ENCODE measurements at places on chromosomes 11 and 22.
A peak's percentile ranks its signal among the peaks of the same experiment; 100 is the strongest.

DNA sequence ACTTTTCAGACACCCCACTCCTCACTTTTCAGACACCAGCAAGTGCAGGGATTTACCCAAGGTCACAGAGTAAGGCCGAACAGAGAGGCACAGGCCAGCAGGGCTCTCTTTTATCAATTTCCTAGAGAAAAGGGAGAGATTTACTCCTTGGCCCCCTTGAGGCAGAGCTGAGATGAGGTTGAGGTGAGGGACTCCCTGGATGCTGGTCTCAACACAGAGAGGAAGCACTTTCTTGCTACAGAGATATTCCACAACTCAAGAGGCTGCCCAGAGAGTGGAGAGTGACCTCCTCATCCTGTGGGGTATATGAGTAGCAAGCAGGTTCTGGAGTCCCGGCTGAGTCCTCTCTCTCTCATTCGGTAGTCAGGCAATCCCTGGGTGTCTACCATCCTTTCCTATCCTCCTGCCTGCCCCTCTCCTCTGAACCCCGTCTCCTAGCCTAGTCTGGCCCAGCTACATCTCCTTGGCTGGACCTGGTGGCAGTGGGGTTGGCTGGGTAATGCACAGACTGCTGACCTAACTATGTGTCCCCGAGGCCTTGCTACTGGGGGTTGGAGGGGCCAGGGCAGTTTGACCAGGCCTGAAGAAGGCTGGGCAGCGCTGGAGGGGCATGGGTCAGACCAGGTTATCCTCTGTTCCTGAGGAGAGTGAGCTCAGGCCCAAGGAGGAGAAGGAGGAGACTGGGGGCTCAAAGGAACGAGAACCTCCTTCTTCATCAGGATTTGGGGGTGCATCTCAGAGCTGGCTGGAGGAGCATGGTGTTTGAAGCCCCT is 1.8 kb upstream of the ARHGEF17 start:
- DNase-seq, result no peak

- DNase-seq, result no peak
Measured at GRCh38 chr11:117520201-117520600, 192.5 kb downstream of the CEP164 start.

GRCh38 chr11:46273511-46274205 is 3.8 kb upstream of the CREB3L1 start:
- no peak for DNase-seq

DNA sequence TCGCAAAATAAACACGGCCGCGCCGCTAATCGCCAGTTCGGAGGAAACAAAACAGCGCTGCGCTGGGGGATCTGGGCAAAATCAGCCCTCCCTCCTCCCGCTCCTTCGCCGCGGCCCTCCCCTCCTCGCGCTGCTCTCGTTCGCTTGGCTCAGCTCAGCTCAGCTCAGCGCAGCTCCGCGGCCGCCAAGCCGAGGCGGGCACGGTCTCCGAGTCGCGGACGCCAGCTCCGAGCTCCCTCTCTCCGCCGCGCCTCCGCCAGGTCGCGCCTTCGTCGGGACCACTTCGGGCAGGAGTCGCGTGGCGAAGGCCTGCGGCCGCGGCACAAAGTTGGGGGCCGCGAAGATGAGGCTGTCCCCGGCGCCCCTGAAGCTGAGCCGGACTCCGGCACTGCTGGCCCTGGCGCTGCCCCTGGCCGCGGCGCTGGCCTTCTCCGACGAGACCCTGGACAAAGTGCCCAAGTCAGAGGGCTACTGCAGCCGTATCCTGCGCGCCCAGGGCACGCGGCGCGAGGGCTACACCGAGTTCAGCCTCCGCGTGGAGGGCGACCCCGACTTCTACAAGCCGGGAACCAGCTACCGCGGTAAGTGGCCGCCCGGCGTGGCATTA is at the start of gene SPON1:
Gene SPON1, plus strand, starts transcription at position 162 of the 607 bp plus-strand sequence. Its CDS starts 182 bp downstream, at position 344.
- DNase-seq, result no peak

DNA sequence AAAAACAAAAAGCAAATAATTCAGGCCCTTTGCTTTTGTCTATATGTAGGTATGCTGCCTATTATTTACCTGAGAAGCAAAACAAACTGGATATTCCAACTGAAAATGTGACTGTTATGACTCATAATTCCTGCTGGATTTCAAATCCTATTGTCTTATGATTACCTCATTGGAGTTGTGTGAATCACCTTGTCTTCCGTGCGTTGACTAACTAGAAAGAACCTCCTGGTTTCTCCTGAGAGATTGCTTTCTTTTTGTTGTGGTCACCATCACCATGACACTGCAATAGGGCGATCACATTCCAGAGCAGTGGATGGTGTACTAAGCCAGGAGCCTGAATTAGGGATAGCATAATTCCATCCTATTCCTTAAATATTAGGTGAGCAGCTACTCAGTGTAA is 23.0 kb upstream of the EXPH5 start:
- DNase-seq, result peak; percentile 98

- no peak for DNase-seq
Measured at GRCh38 chr11:24216488-24216887, 280.4 kb upstream of the LUZP2 start.

DNA sequence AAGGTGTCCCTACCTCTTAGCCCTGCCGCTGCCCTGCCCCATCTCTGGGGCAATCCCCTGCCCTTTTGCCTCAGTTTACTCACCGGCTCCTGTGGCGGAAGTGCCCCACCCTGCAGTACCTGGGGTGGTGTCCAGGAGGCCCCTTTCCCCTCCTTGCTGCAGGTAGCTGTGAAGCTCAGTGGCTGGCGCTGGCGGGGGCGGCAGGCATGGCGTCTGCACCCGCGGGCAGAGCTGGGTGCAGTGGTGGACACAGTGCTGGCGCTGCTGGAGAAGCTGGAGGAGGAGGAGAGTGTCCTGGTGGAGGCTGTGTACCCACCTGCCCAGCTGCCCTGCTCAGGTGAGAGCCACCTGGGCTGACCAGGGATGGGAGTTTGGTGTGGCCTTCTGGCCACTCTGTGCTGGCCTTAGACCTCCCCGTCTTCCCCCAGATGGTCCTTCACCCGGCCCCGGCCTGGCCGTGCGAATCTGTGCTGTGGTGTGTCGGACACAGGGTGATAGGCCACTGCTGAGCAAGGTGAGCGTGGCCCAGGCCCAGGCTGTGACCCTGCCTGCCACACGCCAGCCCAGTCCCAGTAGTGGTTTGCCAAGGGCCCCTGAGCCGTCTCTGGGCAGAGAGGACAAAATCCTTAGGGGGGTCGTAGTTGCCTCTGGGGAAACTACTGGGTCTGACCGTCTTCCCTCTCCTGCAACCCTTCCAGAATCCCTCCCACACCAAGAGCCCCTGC is 4.0 kb downstream of the CARNS1 start:
- DNase-seq, result no peak

GRCh38 chr11:93133488-93134109 is 64.2 kb downstream of the SLC36A4 start:
- no peak for DNase-seq

GRCh38 chr11:40162901-40163883 is 1296.3 kb downstream of the LRRC4C start:
- no peak for DNase-seq

- no peak for DNase-seq
Measured at GRCh38 chr11:12410006-12410728, 32.8 kb downstream of the PARVA start.

GRCh38 chr11:96815236-96815635 is 425.4 kb downstream of the JRKL start:
- DNase-seq, result no peak

DNA sequence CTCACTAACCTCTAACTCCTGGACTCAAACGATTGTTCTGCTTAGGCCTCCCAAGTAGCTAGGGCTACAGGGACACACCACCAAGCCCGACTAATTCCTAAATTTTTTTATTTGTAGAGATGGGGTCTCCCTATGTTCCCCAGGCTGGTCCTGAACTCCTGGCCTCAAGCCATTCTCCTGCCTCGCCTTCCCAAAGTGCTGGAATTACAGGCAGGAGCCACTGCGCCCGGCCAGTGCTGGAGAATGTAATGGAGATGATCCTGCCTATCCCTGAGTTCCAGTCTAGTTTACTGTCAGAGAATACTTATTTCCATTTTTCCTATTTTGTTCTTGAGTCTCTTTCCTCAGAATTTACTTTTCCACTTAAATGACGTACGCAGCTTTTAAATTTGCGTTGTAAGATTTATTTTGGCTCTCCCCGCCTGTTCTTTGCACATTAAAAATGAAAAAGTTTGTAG is at the start of gene CHEK1:
Gene CHEK1, plus strand, starts transcription at position 408 of the 458 bp plus-strand sequence. CDS start 1,606 bp downstream, outside the sequence.
- no peak for DNase-seq

GRCh38 chr11:128585498-128586238 is 1.7 kb downstream of the ETS1 start:
- no peak for DNase-seq

DNA sequence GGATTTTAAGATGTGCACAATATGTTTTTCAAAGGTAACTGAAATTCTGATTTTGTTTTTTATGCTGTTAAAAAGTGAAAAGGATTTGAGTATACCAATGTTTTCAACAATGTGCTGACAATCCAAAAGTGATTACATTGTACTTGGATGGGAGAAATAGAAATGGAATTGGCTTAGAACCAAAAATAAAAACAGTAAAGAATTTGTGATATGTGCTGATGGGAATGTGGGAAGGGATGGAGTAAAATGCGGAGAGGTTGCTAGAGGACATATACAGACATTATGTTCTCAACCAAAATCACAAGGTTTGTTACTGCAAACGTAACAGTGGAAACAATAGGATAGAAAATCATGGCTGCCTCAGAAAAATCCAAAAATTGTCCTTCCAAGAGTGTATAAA is 279.3 kb upstream of the TENM4 start:
- no peak for DNase-seq

DNA sequence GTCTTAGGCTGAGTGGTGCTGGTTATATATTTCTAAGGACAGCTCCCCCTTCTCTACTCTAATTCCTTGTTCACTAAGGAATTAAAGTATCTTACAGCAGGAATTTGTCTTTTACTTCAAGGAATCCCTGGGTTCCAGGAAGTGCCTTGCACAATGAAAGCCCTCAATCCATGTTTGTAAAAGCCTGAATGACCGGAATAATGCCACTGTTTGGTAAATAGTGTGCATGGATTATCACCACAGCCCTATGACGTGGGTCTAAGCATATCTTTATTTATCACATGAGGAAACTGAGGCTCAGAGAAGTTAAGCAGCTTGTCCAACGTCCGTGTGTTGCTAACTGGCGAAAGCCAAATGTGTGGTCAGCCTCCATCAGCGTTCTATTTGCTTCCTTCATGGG is 135.7 kb upstream of the NAV2 start:
- no peak for DNase-seq

- no peak for DNase-seq
Measured at GRCh38 chr11:76752321-76753143, 30.6 kb upstream of the TSKU start.

- DNase-seq, result no peak
Measured at GRCh38 chr11:128603003-128603696, 15.8 kb upstream of the ETS1 start.

DNA sequence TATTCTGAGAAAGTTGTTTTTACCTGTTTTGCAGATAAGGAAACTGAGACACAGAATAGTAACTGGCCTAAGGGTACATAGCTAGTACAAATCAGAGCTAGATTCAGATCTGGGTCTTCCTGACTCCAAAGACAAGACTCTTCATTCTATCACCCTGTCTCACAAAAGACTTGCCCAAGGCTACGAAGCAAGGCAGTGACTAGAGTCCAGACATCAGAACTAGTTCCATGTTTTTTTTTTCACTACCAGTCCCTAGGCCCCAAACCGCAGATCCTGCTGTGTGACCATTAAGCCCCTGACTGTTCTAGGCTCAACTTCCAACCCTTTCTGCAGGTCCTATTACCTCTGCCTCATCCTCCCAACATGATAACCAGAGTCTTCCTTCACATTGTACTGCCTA is 1.5 kb downstream of the BACE1-AS start:
- no peak for DNase-seq

GRCh38 chr22:25645964-25646363 is 81.5 kb downstream of the GRK3 start:
- no peak for DNase-seq

Data from epithelial cell of proximal tubule (primary cell).